ENCODE measurements at places on chromosomes 2 and 18. TPM values are rescaled to one million over a fixed set of nuclear protein-coding genes. Genes with fewer than 3 reads are reported as not detected.

DNA sequence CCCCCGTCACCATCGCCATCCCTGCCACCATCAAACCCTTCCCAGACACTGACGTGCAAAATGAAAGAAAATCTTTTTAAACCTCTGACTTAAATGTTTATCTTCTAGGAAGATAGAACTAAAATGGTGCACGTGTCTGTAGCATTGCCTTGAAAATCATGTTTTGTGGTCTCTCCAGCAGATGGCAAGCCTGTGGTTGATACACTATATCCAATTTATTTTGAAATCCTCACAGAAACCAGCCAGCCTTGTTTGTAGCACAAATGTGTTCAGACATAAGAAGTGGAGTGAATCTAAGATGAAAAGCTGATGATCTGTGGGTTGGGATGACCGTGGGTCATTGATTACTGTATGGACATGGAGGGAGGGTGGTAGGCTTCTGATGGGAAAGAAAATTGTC is 436.2 kb upstream of the SMIM21 start:
- no peak for DNase-seq

CD226 gene
- 16.7 TPM for total RNA-seq

GRCh38 chr2:44582363-44583008 is 220.7 kb downstream of the CAMKMT start:
- DNase-seq, result no peak

GRCh38 chr2:62527478-62528210 is 21.6 kb upstream of the TMEM17 start:
- DNase-seq, result no peak

STPG4 gene
- total RNA-seq, result 0.14 TPM

- DNase-seq, result no peak
Observed at GRCh38 chr18:52190195-52190594, 149.8 kb upstream of the DCC start.

- no peak for DNase-seq
Observed at GRCh38 chr18:73711256-73711655, 436.4 kb downstream of the FBXO15 start.

GRCh38 chr2:240990266-240990529 is 8.2 kb upstream of the SNED1 start:
- DNase-seq, result no peak

CPLX4 gene
- 0.05 TPM for total RNA-seq

Measured in thymus (tissue), 14 donors.